ENCODE measurements at places on chromosomes 11 and 22. TPM values are rescaled to one million over a fixed set of nuclear protein-coding genes. Genes with fewer than 3 reads are reported as not detected.

DNA sequence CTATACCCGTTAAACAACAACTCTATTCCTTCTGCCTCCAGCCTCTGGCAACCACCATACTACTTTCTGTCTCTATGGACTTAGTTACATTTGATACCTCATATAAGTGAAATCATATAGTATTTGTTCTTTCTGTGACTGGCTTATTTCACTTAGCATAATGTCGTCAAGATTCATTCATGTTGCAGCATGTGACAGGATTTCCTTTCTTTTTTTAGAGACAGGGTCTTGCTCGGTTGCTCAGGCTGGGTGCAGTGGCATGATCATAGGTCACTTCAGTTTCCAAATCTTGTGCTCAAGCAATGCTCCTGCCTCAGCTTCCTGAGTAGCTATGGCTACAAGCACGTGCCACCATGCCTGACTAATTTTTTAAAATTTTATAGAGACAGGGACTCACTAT, 29.4 kb upstream of the SORL1 start:
- no peak for DNase-seq

The RFPL3 gene
- not detected for total RNA-seq

The PAX6 gene
- total RNA-seq, result not detected

The CARD18 gene
- total RNA-seq, result not detected

The GLYATL1 gene
- total RNA-seq, result not detected

GRCh38 chr22:30381264-30381663, 5.9 kb downstream of the RNF215 start:
- DNase-seq, result no peak

- DNase-seq, result no peak
Observed at GRCh38 chr11:59182457-59183151, 10.7 kb downstream of the DTX4 start.

- no peak for DNase-seq
Observed at GRCh38 chr11:17906436-17906835, 106.4 kb downstream of the SERGEF start.

GRCh38 chr22:44698531-44699421, 3.2 kb upstream of the PRR5 start:
- no peak for DNase-seq

GRCh38 chr22:24153959-24154358, 27.3 kb upstream of the SUSD2 start:
- DNase-seq, result no peak

Measured in natural killer cell treated with Interleukin-12 subunit alpha and Interleukin-12 subunit beta and Interleukin-15 and Interleukin-18, amount 100 ng/mL, for 72 hours (primary cell).